ENCODE measurements at places on chromosomes 4 and X.

GRCh38 chrX:17414839-17415238 is 39.8 kb downstream of the NHS start:
- DNase-seq, result no peak

GRCh38 chrX:627510-627981 is 3.0 kb upstream of the SHOX start:
- DNase-seq, result no peak

DNA sequence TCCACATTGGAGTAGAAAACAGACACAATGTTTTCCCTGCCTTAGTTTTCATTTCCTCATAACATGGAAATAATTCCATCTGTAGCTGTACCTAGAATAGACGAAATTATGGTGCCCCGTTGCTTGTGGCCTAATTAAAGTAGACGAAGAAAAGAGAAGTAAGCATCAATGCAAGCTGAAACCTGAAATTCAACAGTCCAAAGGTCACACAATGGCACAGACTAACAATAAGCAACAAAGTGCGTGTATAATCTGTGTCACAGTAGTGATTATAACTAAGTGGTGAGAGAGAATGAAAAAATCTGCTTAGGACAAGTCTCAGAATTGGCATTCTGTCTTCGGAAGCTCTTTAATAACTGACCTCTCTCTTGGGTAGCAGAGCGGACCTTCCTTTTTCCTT is 24.3 kb downstream of the MAGEB17 start:
- DNase-seq, result no peak

DNA sequence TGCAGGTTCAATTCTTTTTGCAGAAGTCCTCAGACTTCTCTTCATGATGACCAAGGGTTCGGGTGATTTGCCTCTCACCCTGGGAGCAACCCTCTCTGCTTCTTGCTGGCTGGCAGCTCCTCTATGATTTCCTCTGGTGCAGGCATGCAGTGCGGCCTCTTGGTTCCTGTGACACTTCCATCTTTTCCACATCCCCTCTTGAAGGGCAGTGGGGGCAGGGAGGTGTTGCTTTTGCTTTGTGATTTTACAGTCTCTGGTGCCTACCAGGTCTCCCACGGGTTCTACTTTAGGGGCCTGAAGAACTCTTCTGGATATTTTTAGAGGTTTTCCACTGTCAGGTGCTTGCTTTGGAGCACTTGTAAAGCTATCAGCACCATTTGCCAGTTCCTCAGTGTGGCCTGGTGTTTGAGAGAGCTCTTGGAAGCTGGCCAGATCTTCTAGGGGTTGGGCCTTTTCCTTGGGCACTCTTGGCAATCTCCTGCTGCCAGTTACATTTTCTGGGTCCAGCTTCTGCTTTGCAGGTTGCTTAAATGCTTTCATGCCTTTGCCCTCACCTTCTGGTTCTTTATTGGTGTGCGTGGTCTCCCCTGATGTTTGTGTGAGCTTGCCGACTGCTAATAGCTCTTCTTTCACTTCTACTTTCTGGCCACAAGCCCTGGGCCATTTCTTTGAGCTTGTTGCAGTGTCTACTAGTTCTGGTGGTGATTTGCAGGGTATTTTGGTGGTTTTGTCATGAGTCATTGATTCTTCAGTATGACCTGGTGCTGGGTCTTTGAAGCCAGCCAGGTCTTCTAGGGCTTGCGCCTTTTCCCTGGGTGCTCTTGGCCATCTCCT is 11.5 kb upstream of the CHST7 start:
- DNase-seq, result no peak

GRCh38 chrX:318068-318738 is 393 bp downstream of the GTPBP6 start:
- DNase-seq, result peak; percentile 88

DNA sequence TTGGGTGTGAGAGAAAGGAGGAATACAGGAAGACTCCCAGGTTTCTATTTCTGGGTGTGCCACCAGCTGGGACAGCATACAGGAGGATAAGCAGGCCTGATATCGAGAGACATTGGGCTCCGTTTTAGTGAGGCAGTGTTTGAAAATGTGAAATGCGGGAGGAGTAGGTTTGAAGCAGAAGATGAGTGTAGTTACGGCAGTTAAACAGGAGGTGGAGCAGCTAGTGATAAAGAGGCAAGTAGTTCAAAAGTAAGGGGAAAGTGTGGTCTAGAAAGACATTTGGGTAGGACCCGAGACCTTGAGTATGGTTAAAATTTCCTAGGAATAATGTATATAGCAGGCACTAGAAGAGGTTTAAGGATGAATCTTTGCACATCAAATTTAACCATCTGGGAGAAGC is 42.4 kb downstream of the DCUN1D4 start:
- DNase-seq, result no peak

DNA sequence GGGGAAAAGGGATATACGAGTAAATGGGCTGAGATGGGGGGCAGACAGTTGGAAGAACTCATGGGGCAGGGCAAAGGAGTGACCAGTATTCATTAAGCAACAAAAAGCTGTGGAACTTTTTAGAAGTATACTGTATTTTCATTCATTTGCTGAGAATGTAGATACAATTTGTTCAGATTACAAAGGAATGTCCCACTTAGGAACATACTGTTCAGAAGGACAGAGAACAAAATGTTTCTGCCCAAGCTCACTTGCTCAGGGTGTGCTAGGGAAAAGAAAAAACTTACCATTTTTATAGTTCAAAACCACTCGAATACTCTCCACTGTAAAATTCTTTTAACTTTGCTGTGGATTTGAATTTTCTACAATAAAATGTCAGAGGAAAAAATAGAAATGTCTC is 135.2 kb upstream of the AFF2 start:
- DNase-seq, result no peak

All from forelimb muscle (tissue), 1 donor.